ENCODE measurements at places on chromosomes 16 and 17.

- no peak for DNase-seq
These were observed 250.7 kb downstream of the HS3ST3A1 start for GRCh38 chr17:13351046-13351445.

GRCh38 chr16:88976366-88977017 lies 515 bp downstream of the CBFA2T3 start:
- no peak for DNase-seq

DNA sequence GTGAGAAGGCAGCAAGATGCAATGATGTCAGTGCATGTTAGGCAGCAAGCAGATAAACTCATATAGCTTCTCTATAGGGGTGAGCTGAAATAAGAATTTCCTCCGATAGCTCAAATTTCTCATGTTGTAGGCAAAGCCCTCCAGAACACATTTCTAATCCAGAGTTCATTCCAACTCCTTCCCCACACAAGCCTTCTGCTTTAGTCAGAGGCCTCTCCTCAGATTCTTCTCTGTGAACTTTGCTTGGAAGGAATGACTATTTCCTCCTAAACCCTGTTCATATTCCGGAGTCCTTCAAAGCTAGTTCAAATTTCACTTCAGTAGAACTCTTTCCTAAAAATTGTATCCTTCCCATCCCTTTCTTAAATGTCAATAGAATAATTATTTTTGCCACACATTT lies 144.8 kb downstream of the KCNJ2 start:
- no peak for DNase-seq

DNA sequence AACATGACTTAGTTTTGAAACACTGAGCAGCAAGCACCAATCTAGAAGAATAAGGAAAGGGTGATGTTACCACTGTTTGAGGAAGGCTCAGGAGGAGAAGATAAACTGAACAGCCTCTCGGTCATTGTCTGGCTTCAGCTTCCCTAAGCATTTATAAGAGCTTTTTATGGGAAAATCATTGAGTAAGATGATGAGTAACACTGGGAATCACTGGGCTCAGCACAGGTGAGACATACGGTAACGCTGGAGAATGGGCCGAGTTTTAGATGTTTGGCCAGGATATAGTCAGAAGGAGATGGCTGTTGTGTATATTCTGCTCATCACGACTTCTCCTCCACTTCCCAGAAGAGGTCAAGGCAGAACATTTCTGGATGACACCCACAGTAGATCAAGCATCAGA lies 42.2 kb upstream of the ALOX12 start:
- DNase-seq, result no peak

- no peak for DNase-seq
These were observed 76.2 kb downstream of the SPECC1 start for GRCh38 chr17:20085283-20085845.
